Pulmonary artery endothelial cell (primary cell): ENCODE measurements at places on chromosomes 13 and 19. TPM values are rescaled to one million over a fixed set of nuclear protein-coding genes. Genes with fewer than 3 reads are reported as not detected.

Gene MED4
- 28.7 and 37.1 TPM in 2 replicates for total RNA-seq

Gene LGALS7
- total RNA-seq, result not detected in 2 replicates

Gene LAIR2
- total RNA-seq, result not detected in 2 replicates

Gene CBY2
- not detected in 2 replicates for total RNA-seq

Gene GJB6
- total RNA-seq, result not detected in 2 replicates

Gene OLFM4
- total RNA-seq, result not detected in 2 replicates

Gene ACER1
- total RNA-seq, result not detected in 2 replicates

Gene NAT14
- total RNA-seq, result 9.8 and 21.2 TPM in 2 replicates

Gene KLF1
- not detected in 2 replicates for total RNA-seq

GRCh38 chr19:339262-339887, 5.2 kb downstream of the MIER2 start:
- DNase-seq, result no peak

- no peak for DNase-seq
Observed at GRCh38 chr19:13838435-13839129, 38.4 kb upstream of the NANOS3 start.

DNA sequence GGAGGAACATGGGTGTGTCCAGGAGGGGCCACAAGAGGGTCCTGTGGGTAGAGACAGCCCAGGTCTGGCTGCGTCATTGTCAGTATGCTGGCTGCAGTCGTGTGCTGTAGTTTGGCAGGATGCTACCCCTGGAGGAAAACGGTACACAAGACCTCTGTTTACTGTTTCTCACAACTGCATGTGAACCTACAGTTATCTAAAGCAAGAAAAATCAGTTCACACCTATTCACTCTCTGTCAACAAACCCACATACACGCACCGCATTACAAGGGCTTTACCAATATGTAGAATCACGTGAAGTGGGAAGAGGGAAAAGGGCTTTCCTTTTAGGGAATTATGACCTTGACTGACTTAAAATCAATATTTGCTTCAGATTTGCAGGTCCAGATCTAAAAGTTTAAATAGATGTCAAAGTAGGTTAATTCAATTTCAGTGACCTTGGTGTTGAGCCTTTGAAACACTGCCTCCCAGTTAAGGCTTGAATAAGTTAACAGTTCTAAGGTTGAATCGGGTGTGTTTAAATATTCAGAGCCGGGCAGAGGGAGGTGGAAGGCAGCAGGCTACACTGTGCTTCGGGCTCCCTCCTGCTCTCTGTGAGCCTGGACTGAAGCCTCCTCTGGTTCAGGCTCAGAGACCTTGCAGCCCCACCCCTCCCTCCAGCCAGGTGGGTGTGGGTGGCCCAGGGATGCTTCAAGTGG, 17.2 kb upstream of the MCF2L start:
- no peak for DNase-seq

GRCh38 chr19:16022681-16023080, 53.6 kb upstream of the TPM4 start:
- DNase-seq, result no peak

DNA sequence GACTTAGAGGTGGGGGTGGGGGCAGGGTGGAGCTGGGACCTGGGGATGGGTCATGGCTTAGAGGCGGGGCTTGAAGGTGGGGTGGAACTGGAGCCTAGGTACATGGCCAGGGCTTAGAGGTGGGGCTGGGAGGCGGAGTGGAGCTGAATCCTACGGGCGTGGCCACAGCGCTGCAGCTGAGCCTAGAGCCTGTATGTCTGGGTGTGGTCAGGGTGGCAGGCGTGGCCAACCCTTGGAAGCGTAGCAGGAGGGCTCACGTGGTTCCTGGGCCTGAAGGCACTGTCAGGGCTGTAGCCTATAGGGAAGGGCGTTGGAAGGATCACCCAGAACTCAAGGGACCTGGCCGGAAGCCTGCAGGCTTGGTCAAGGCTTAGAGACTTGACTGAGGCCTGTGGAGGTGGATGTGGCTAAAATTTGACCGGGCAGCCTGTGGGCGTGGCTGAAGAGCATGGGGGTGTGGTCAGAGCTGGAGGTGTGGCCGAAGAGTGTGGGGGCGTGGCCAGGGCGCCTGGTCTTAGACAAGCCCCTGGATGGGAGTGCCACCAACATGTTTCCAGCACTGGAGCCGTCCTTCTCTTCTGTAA, 24.3 kb downstream of the COLGALT1 start:
- DNase-seq, result no peak

- DNase-seq, result no peak
Observed at GRCh38 chr13:21232196-21232595, 55.7 kb downstream of the MRPL57 start.

DNA sequence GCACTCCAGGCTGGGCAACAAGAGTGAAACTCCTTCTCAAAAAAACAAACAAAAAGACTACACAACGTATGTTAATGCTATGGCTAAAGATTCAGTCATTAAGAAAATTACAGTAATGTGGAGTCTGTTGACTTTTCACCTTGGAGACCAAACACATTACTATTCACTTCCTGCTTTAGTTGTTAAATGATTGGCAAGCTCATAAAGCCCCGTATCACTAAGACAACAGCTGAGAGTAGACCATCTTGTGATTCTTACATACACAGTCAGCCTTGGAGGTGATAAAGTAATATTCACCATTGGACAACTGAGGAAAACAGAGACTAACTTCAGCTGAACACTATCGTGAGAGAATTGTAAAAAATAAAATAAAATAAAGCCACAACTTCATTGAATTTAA, 86.5 kb downstream of the KCTD12 start:
- DNase-seq, result peak; percentile 83

DNA sequence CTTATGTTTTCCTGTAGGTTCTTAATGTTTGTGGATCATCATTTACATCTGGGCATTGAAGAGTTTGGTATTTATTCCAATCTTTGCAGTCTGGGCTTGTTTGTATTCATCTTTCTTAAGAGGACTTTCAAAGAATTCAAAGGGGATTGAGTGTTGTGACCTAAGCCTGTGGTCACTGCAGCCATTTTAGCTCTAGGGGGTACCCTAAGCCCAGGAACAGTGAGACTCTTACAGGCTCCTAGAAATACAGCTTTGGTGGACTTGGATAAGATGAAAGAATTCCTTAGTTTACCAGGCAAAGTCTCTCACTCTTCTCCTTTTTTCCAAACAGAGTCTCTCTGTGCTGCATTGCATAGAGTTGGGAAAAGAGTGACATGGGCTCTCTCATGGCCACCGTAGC, 2539.0 kb upstream of the PCDH20 start:
- DNase-seq, result no peak

DNA sequence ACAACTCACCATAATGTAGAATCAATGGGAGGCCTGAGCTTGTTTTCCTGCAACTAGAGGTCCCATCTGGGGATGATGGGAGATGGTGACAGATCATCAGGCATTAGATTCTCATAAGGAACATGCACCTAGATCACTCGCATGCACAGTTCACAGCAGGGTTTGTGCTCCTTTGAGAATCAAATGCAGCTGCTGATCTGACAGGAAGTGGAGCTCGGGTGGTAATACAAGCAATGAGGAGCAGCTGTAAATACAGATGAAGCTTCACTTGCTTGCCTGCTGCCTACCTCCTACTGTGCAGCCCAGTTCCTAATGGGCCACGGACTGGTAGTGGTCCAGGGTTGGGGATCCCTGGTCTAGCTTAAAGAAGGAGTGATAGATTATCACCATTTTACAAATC, 33.0 kb downstream of the KPNA3 start:
- DNase-seq, result no peak

DNA sequence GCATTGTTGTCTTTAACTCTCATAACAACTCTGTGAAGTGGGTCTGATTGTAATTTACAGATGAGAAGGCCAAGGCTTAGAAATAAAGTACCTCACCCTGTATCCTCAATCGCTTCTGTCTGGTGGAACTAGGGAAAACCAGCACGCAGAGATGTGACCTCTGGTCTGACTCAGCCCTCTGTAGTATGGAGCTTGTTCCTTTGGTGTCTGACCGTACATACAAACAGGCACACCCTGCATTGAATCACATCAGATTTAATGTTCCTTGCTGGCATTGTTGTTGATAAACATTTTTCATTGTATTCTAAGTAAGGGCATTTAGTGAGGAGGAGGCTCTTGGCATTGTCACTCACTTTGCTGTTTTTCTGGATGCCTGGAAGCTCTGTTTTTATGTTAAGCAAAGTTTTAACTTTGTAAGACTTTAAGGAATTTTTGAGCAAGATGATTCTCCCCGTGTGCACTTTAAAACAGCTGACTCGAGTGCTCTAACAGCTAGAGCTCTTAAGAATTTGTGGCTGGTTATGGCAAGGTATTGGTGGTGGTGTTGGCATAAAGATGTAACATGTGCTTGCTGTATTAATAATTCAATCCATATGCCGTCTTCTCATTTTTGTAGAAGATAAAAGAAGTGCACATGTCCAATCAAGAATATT, 89.0 kb upstream of the SPATA13 start:
- no peak for DNase-seq

- no peak for DNase-seq
Observed at GRCh38 chr19:48982280-48982679, 10.8 kb downstream of the GYS1 start.

GRCh38 chr19:40266119-40266518, 19.0 kb downstream of the AKT2 start:
- DNase-seq, result no peak

- DNase-seq, result no peak
Observed at GRCh38 chr19:5534787-5535586, 32.8 kb downstream of the TINCR start.

GRCh38 chr13:50450279-50450678, 393.2 kb downstream of the DLEU7 start:
- DNase-seq, result no peak

GRCh38 chr13:111323950-111324651, 3.7 kb downstream of the TEX29 start:
- no peak for DNase-seq

DNA sequence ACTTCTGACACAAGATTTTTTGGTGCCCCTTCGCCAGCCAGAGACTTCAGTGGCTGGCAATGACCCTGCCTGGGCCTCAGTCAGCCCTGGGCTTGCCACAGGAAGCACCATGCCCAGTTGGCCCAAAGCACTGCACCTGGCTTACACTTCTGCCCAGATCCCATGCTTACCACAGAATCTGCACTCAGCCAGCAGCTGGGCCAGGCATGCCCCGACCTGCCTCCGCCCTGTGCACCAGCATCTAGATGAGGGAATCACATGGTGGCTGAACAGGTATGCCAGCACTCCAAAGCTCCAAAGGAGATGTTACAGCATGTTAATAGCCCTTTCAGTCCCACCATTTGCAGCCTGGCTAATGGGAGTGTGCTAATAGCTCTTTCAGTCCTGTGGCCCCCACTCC, 690.9 kb downstream of the SLITRK6 start:
- no peak for DNase-seq

DNA sequence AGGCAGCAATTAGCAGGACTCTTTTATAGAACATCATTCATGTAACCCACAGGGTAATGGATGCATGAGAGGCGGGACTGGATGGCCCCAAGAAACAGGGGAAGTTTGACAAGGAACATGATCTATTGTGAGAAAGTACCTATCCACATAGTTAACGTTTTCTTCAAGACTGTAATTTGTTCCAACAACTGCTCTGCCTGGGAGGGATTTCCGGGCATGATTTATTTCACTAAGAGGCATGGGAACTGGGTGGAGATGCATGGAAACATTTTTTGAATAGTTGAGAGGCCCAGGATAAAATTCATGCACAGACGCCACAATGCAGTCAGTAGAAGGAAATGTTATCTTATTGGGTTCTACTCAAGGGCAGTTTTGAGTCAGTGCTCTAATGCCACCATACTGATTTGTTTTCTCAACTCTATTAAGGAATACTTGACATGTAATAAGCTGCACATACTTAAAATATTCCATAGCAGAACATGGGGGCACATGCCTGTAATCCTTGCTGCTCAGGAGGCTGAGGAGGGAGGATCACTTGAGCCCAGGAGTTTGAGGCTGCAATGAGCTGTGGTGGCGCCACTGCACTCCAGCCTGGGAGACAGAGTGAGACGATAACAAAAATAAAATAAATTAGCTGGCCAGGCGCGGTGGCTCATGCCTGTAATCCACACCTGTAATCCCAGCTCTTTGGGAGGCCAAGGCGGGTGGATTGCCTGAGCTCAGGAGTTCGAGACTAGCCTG, 9.9 kb upstream of the ATG4D start:
- DNase-seq, result no peak

DNA sequence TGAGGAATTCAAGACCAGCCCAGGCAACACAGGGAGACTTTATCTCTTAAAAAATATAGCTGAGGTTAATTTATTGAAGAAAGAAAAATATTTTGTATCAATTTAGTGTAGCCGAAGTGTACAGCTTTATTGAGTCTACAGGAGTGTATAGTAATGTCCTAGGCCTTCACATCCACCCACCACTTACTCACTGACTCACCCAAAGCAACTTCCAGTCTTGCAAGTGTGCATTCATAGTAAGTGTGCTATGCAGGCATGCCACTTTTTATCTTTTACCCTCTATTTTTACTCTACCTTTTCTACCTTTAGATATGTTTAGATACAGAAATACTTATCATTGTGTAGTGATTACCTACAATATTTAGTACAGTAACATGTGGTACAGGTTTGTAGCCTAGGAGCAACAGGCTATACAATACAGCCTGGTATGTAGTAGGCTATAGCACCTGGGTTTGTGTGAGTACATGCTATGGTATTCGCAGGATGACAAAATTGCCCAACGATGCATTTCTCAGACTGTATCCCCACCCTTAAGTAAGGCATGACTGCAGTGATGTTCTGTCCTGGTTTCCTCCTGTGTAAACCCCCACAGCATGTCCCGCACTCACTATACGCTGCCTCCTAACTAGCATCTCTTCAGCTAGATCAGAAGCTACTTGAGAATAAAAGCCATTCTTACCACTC, 15.3 kb upstream of the ATP12A start:
- DNase-seq, result no peak

GRCh38 chr19:35008891-35009341, 8.8 kb downstream of the GRAMD1A start:
- no peak for DNase-seq

DNA sequence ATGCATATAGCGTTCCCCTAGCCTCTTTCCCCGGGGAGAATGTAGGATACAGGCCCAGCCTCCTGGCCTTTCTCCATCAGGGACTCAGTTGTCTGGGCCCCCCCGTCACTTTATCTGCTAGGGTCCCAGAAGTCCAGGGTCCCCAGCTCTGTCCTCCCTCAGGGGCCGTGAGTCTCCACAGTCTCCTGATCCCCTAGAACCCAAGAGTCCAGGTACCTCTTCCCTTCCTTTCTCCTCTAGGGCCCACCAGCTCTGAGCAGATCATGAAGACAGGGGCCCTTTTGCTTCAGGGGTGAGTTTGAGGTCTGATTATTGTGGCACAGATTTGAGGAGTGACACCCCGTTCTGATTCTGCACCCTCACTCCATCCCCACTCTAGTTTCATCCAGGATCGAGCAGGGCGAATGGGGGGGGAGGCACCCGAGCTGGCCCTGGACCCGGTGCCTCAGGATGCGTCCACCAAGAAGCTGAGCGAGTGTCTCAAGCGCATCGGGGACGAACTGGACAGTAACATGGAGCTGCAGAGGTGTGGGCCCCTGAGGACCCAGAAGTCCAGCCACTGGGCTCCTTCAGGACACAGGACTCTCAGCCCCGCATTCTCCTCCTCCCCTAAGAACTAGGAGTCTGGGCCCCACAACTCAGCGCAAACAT, 758 bp downstream of the BAX start:
- no peak for DNase-seq

GRCh38 chr13:95160112-95160906, 140.9 kb downstream of the ABCC4 start:
- DNase-seq, result no peak

- DNase-seq, result no peak
Observed at GRCh38 chr19:41352609-41353465, 885 bp downstream of the TGFB1 start.
